Stimulated activated CD4-positive, alpha-beta T cell treated with anti-CD3 and anti-CD28 coated beads, Interleukin-4, amount 100 ng/mL, for 24 hours (primary cell): ENCODE measurements at places on chromosomes 16 and 17.

DNA sequence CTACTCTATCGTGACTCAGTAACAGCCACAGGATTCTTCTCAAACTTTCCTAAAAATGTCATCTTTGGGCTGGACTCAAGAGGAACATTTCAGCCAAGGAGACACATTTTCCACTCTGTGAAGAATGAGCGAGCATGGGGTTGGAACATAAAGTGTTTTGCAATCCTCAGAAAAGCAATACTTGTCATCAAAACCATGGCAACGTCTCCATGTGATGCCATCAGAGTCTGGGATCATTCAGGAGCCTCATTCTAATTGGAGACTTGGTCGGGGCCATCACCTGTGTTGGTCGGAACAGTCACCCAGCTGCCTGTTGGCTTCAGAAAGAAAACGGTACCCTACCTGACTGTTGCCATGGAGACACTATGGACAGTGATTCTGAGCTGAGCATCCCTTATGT lies 25.5 kb downstream of the MYOCD start:
- no peak for DNase-seq

GRCh38 chr16:1154291-1154886 lies 1.5 kb downstream of the CACNA1H start:
- no peak for DNase-seq

- DNase-seq: no peak
Observed at GRCh38 chr17:19268611-19269010, 31.4 kb downstream of the EPN2 start.

DNA sequence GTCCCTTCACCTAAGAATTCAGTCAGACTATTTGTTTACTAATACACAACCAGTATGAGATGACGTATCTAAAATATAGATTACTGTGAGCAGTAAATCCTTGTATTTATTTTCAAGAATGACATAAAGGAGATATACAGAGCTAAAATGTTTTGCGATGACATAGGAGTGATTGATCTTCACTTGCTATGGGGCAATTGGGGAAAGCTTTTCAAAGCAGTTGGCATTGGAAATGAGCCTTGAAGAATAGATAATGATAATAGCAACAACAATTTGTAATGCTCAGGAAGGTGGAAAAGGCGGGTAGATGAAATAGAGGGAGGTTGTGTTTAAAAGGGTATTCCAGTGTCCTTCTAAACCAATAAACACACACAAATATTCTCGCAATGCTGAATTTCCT lies 623.7 kb downstream of the CDH8 start:
- no peak for DNase-seq

DNA sequence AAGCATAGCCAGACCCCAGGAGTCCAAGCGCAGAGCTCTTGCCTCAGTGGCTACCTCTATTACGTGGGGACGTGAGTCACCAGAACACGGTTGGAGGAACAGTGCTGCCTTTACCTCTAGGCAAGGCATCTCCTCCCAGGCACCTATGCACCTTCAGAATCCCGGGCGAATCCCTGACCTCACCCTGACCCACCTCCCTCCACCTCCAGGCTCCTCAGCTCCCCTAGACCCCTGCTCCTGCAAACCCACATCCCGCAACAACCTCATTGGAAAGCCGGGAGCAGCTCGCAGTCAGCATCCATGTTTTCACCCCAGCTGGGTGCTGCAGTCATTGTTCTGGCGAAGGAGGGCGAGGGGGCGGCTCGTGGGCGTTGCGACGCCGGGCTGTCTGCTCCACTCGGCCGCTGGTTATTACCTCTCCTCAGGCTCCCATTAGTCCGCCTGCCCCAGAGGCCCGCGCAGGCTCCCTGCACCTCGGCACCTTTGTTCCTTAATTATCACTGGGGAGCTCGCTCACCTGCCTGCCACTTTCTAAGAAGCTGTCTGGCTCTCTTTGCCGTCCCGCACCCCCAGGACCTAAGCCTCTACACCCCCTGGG lies 24.6 kb upstream of the DLX4 start:
- DNase-seq: no peak

GRCh38 chr17:19986941-19987861 lies 9.6 kb upstream of the AKAP10 start:
- no peak for DNase-seq

DNA sequence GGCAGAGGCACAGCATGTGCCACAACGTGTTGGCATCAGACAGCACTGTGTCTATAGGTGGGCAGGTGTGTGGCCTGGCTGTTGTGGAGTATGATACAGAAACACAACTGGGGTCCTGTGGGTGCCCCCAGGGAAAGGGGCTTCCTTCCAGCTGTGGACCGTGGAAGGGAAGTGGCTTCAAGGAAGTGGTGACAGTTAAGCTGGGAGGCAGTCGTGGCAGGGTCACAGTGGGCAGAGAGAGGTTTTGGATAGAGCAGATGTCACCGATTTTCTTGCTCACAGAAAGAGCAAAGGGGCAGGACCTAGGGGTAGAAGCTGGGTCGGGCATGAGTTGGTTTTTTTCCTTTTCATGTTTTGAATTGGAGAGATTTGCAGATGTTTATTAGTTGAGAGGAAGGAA lies 11.2 kb upstream of the ORAI3 start:
- DNase-seq: no peak

- no peak for DNase-seq
Observed at GRCh38 chr17:44110011-44110686, 13.3 kb downstream of the HDAC5 start.

DNA sequence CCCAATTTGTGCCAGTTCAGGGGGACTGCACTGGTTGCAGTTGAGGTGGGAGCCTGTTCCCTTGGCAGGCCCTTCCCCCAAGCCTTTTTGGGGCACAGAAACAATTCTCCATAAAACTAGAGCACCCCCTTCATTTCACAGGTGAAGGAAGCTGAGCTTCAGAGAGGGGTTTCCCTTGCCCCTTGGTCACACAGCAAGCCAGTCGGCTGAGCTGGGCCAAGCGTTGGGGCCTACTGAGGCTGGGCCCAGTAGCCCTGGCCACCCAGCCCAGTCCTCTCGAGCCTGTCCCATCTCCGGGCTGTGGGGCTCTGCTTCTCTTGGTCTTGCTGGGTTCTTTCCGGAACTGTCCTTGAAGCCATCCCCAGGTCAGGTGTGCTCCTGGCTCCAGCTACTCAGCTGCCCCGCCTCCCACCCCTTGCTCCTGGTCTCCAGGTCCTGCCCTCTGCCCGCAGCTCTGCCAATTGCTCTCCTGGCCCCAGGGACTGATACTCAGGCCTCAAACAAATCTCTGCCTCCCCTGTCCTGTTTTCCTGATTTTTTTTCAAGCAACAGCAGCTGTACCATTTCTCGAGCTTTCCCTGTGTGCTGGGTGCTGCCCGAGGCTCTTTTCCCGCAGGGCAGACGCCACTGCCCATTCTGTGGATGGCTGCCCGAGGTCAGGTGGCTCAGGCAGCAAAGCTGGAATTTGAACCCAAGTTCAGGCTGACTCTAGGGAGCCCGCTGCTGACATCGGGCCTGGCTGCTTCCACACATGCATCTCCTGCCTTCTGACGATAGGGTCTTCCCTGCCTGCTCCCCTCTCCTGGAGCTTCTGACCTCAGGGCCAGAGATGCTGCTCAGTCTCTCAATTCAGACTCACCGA lies 87.4 kb upstream of the NKD1 start:
- DNase-seq: no peak

DNA sequence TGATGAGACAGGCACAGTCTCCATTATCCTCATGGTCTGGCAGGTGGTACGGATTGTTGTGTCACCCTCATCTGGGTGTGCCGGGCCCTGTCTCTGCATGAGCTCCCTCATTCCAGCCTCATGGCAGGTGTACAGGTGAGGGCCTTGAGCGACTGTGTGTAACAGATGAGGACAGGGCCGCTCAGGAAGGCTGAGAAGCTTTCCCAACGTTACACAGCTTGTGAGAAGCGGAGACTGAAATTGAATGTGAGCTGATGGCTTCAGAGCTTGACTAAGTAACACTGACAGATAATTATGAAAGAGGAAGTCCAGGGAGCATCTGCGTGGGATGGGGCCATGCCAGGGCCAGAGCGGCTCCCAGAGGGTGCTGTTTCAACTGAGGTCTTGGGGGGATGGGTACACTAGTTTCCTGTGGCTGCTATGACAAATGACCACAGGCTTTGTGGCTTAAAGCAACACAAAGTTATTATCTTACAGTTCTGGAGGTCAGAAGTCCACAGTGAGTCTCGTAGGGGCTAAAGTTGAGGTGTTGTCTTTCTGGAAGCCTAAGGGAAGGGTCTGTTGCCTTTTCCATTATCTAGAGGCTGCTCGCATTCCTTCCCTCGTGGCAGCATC lies 36.7 kb downstream of the CMIP start:
- DNase-seq: no peak

DNA sequence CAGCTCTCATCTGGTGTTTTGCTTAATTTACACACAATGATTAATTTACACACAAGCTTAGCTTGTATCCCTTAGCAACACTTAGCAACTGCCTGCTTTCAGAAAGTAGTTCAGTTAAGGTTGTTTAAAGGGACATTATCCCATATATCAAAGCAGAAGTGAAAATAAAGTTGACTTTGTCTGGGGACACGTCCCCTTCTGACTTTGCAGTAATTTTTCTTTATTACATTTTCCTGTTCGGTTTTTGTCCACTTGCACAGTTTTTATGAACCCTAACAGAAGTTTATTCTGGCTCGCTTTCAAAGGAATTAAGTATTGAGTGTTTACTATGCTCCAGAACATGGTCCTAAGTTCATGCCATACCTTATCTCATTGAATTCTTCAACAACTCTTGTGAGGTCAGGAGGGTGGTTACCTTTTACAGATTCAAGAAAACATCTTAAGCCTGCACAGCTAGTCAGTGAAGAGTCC lies 41.5 kb downstream of the ARHGAP44 start:
- no peak for DNase-seq

DNA sequence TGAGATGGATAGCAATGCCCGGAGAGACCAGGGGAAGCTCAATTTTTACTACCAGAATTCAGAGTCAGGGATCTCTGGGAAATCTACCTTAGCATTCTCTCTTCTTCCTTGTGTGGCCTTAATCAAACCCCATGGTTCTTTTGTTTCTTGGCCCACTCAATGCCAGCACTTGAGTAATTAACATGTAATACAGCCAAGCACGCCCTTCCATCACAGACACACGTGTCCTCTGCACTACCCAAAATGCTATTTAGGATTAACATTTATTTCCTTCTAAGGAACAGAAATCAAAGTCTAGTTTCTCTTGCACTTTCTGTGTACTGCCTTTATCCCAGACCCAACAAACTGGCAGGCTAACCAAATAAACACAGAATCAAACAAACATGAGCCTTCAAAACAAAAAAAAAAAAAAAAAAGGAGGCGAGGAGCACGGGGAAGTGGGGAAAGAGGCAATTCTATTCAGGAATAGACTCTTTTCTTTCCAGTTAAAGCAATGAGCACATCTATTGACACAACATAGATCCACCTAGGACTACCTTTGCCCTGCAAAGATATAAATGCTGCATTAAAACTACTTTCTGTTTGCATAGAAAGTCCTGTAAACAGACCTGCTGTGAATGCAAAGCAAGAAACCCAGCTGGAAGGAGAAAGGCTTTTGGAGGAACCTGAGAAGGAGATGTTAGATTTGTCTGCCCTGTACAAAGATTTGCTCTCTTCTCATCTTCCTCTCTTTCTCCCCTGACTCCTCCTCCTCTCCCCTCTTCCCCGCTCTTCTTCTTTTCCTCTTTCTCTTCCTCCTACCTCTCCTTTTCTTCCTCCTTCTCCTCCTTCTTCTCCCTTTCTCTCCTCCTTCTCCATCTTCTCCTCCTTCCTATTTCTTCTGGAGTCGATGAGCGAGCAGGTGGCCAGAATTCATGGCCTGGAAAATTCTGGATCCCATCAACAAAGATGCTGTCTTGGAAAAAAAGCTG lies 294.4 kb downstream of the NPIPA8 start:
- DNase-seq: no peak

GRCh38 chr17:5272322-5272721 lies 9.8 kb upstream of the RABEP1 start:
- DNase-seq: peak; percentile 67

DNA sequence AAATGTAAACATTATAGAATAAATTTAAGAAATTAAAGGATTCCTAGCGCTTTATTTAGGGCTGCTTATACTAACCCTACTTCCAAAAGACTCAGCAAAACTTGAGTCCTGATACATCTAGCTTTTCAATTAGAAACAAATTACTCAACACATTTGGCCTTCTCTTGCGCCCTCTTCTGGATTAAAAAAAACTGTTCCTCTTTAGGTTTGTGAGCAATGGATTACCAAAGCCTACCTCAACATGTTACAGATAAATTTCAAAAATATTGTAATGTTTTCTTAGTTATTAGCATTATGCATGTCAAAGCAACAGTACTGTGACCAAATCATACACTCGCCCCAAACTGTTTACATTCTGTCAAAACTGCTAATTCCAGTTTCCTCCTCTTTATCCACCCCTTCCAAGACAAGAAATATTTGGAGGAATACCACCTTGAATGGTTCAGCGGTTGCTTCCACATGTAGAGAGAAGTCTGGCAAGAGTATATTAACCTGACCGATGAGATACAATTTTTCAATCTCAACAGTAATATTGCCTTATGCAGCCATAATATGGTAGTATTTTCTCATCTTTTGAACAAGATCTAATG lies 2.7 kb downstream of the NUFIP2 start:
- DNase-seq: peak; percentile 41

- DNase-seq: no peak
Observed at GRCh38 chr16:70250748-70251628, 752 bp downstream of the EXOSC6 start.

DNA sequence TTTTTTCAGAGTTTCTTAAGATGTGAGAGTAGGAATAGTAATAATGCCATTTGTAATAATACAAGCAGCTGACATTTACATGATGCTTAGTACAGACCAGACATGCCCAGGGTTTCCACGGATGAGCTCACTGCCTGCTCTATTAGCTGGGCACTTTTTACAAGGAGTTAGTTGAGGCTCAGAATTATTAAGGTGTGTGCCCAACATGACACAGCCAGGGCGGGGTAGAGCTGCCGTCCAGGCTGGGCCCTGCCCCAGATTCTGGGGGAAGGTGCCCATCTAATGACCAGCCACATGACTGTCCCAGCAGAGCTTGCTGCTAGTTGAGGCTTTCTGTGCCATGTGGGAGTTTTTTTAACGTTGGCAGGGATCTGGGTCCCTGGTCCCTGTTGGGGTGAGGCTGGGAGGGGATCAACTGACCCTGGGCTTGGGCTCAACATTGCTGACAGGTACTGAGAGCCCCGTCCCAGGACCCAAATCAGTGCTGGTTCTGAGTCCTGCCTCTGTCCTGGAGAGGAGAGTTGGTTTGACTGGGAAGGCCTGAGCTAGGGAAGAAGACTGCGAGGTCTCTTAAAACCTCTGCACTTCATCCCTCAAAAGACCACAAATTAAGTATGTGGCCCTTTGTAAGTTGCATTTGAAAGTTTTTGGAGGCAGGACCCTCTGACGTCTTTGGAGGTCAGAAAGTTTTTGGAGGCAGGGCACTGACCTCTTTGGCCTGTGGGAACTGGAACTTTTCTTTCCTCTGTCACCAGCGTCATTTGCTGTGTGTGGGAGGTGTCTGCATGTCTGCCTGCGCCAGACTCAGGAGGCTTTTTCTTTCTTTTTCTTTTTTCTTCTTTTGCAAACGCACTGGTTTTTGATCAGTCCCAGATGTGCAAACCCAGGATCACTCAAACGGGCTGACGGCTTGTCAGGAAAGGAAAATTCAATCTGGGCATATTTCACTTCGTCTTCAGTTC lies 2.2 kb downstream of the CRISPLD2 start:
- DNase-seq: no peak

- no peak for DNase-seq
Observed at GRCh38 chr16:66728804-66729203, 22.6 kb downstream of the DYNC1LI2 start.
